ENCODE measurements at places on chromosomes 11 and 22.

DNA sequence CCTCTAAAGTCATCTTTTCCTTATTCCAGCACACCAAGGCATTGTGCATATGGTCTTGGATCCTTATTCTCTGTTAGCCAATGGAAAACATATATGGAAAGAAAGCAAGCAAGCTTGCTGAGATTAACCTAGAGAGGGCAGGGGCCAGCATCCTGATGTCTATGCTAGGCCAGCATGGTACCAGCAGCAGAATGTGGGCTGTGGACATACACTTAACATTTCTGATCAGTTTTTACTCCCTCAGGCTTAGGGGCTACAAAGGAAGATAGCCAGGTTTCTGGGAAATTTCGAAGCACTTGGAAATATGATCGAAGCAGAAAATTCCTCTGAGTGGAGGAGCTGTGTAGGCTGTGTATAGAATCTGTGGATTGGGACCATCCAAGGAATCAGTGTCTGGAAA, 67.0 kb downstream of the ST3GAL4 start:
- DNase-seq = no peak

- DNase-seq = no peak
Measured at GRCh38 chr11:4191031-4191571, 96.5 kb downstream of the RRM1 start.

GRCh38 chr11:119902656-119903231, 173.7 kb upstream of the NECTIN1 start:
- no peak for DNase-seq

- DNase-seq = peak; percentile 69
Measured at GRCh38 chr22:37077802-37078448, 26.4 kb downstream of the KCTD17 start.

DNA sequence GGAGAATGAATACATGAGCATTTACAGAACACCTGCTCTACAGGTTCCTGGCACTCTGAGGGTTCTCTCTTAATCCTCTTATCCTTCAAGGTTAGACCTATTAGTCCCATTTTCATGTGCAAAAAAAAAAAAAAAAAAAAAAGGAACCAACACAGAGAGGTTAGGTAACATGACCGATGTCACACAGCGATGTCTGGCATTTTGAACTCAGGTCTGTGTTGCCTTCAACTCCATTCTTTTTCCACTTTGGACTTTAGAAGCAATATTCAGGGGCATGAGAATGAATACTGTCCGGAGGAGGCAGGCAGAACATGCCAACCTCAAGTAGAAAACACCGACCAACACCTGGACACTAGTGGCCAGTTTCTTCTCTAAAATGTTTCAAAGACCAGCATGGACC, 10.4 kb downstream of the SYN3 start:
- no peak for DNase-seq

Measured in stimulated activated CD8-positive, alpha-beta memory T cell treated with anti-CD3 and anti-CD28 coated beads, Interleukin-7, amount 100 ng/mL, for 1 hour (primary cell).